Cortex of kidney (tissue), 1 donor: ENCODE measurements at places on chromosomes 1 and 21.

GRCh38 chr1:55781944-55782482 lies 566.8 kb upstream of the USP24 start:
- DNase-seq: no peak

DNA sequence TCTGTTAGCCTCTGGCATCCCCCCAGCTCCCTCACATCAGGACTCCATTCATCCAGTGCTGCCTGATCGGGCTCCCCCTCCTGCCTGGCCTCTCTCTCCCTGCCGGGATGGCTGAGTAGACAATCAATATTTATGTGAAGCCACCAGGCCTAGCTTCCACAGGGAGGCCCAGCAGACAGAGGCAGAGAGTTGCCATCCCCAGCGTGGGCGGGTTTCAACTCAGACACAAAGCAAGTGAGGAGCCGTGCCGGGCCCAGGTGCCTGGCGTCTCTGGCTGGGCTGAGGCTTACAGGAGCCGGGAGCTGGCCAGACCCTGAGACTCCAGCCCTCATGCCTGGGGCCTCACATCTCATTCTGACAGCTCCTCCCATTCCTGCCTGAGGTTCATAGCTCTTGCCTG lies 34.5 kb upstream of the ATP2B4 start:
- no peak for DNase-seq

DNA sequence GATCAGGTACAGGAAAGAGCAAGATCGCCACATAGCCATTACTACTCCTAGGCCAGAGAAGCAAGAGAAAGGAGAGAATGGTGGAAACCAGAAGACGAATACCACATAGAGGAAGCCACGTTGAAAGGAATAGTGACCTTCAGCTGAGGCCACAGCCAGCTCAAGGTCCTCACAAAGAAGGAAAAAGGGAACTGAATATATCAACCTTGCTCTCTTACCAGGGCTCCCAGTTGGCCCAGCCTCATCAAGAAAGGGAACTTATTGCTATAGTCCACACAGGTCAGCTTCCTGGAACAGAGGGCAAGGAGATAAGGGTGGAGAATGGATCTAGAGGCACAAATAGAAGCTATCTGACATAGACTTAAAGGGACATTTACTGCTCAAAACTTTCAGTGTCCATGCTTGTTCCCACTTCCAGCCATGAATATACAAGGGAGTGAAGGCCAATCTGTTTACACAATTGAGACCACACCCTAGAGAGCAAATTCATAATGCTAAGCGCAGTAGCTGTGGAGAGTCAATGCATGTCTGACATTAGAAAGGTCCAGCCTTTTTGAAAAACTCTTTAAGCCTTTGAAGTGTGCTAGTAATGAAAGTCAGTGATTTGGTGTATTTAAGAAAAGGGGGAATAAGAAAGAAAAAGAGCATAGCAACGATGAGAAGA lies 120.7 kb upstream of the ZC3H11B start:
- DNase-seq: no peak

DNA sequence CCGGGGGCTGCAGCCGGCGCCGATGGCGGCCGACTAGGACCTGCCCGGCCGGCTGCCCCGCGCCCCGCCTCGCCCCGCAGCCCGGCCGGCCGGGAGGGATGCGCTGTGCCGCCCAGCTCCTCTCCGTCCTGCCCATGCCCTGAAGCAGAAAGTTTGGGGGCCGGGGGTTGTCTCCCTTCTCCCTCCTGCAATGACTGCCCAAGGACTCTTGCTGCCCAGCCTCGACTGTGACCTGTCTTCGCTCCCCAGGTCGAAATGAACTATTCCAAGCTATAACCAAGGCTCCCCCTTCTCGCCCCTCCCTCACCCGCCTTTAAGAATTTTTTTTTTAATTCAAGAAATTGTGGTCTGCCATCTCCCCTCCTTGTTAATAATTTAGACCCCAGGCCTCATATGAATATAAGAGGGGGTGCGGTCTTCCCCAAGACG lies 361 bp downstream of the TMCC2 start:
- no peak for DNase-seq

DNA sequence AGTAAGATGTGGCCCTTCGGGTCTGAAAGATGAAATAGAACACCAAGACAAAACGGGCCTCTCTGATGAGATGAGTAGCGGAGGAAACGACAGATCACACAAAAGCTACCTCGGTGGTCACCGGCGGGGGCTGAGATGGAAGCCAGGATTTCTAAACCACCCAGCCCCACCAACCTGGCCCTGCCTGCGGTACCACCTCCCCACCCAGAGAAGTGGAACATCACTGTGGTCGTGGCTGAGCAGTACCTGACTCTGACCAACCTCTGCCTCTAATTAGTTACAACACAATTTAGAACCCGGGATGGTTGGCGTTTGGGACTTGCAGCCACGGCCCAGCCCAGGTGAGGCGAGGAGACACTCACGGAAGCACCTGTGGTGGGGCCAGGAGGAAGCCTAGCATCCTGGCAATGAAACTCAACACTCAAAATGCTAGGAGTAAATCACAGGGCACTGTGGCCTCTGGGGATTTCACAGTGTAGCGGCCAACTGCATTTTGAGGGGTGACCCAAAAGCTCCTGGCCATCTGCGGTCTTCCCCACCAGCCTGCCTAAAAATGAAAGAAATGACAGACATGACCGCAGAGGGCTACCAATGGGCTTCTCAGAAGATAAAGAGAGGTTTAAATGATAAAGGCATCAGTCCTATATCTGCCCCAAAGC lies 73.4 kb downstream of the ITPKB start:
- no peak for DNase-seq

DNA sequence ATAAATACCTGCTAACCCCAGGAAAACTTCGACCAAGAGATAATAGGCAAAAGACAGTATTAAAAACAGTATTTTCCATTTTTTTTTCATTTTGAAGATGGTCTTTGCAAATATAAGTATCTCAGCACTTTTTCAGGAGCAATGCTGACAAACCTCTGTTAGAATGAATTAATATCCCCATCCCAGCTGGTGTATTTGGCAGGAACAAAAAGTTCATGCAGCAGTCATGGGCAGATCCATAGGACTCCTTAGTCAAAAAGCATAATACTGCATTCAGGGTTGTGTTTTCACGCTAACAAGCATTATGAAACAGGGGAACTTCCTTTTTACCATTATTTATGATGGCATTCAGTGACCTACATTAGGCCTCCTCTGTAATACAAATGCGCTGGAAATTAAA lies 344.0 kb downstream of the ST6GALNAC3 start:
- DNase-seq: no peak

DNA sequence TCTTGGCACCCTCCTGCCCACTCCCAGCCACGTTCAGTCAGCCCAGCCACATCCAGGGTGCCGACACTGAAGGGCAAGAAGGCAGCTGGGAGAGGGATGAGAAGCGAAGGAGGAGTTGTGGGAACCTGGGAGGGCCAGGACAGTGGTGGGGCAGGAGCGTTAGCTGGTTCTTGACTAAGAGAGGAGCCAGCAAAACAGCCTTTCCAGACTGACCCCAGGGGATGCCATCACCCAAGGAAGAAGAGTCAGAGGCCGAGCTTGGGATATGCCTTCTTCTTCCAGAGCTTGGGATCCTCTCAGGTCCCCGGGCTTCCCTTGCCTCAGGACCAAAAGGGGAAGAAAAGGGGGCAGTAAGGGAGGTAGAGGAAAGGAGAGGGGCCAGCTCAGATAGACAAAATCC lies 7.2 kb downstream of the INKA2 start:
- DNase-seq: no peak

DNA sequence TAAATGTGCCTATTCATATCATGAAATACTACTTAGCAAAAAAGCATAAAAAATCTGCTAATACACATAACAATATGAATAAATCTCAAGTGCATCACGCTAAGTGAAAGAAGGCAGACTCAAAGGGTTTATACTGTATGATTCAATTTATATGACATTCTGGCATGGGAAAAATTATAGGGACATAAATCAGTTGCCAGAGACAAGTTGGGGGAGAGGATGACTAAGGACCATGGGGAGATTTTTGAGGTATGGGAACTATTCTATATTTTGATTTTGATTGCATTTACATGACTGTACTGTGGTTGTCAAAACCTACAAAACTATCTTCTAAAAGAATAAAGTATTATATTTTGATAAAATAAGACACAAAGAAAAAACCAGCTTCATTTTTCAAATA lies 650.3 kb upstream of the NR5A2 start:
- no peak for DNase-seq

DNA sequence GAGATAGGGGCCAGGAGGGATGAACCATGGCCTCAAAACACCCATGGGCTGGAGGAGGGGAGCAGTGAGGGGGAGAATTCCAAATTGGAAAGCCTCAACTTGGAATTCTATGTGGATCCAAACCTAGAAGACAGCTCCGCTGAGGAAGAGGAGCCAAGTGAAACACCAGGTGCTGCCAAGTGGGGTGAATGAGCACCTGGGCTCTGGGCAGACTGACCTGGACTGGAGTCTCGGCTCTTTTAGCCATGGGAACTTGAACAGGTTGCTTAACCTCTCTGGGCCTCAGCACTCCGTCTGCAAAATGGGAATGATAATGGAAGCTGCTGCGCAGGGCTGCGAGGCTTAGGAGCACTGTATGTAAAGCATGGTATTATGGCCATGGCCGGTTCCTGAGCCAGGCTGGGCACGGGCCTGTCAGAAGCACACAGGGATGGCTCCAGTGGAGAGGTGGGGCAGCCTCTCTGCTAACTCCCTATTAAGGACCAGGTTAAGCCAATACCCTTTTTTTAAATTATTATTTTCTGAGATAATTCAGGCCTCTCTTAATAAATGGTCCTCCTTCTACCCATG lies 81.5 kb downstream of the SYT2 start:
- no peak for DNase-seq
